Activated T-helper 17 cell treated with anti-CD3 and anti-CD28 coated beads, Interleukin-2, amount 50 U/mL, for 72 hours (primary cell): ENCODE measurements at places on chromosomes 7 and 10. TPM values are rescaled to one million over a fixed set of nuclear protein-coding genes. Genes with fewer than 3 reads are reported as not detected.

- ATAC-seq: no peak
These were observed 33.9 kb downstream of the CACUL1 start for GRCh38 chr10:118720685-118721538.

- no peak for ATAC-seq
These were observed 229.1 kb downstream of the CUX1 start for GRCh38 chr7:102046373-102047117.

DNA sequence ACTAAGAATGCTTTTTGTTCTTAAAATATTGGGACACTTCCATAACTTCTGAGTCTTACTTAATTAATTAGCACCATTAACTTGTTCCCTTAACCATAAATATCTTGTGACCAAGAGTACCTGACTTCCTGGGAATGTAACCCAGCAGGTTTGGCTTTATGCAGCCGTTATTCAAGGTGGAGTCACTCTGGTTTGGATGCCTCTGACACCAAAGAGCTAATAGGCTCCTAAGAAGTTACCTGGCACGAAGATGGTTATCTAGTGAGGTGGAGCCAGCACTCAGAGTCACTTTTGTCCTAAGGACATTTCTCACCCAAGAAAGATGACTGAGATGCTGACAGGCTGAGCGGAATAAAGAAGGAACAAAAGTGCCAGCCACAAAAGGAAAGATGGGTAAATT lies 172.3 kb downstream of the C1GALT1 start:
- no peak for ATAC-seq

GRCh38 chr7:117113871-117114270 lies 160.6 kb downstream of the ST7 start:
- ATAC-seq: no peak

DNA sequence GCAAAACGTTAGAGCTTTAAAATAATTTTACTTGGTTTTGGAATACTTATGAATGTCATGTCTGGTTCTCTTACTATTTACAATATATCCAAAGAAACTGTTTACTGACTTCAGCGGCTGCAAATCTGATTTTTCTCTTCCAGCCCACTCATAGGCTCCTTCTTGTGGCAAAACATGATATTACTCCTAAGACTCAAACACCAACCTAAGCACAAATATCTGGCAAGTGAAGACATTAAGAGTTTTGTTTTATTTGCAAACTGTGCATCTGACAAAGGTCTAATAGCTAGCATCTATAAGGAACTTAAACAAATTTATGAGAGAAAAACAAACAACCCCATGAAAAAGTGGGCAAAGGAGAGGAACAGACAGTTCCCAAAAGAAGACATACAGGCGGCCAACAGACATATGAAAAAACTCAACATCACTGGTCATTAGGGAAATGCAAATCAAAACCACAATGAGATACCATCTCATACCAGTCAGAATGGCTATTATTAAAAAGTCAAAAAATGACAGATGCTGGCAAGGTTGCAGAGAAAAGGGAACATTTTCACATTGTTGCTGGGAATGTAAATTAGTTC lies 20.3 kb upstream of the GJC3 start:
- ATAC-seq: no peak

DNA sequence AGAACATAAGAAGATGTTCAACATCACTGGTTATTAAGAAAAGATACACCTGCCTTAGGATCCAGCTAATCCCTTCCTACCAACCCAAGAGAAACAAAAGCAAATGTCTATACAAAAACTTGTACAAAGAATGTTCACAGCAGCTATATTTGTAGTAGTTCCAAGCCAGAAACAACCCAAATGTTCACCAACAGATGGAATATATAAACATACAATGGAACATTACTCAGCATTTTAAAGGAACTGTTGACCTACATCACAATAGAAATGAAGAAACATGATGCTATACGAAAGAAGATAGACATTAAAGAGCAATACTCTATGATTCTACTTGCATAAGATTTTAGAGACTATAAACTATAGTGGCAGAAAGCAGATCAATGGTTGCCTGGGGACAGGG lies 149.4 kb downstream of the ZNF438 start:
- no peak for ATAC-seq

DNA sequence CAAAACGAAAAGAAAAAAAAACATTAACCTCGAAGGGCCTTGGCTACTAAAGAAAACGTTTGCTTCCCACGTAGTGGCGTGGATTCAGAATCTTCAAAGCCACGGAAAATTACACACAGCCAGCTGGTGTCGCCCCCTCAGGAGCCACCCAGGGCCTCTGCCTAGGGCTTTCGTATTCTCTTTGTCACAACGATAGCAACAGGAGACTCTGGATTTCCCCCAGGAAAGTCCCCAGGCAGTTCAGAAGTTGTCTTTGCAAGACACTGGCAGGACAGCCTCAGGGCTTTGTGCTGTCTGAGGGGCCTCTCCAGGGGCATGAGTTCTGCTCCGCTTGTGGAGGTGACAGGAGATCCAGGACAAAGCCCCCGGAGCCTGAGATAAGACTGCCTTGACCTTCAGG lies 150.2 kb upstream of the INSYN2A start:
- peak; percentile 61 for ATAC-seq

DNA sequence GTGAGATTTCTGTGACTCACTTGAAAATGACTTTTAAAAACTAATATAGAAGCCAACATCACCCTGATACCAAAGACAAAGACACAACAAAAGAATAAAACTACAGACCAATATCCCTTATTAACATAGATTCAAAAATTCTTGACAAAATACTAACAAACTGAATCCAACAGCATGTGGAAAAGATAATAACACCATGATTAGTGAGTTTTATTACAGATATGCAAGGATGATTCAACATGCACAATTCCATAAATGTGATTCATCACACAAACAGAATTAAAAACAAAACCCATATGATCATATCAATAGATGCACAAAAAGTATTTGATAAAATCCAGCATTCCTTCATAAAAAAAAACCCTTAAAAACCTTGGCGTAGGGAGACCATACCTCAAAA lies 6.5 kb downstream of the MGAM start:
- ATAC-seq: no peak

PTPRN2 gene
- 1.4 TPM for total RNA-seq

CNNM1 gene
- total RNA-seq: 0.61 TPM
